ENCODE measurements at places on chromosomes 6 and 20.

- DNase-seq, result peak; percentile 22
Observed at GRCh38 chr6:17869010-17869752, 118.3 kb downstream of the KIF13A start.

- peak; percentile 37 for DNase-seq
Observed at GRCh38 chr6:116111552-116112528, 11.2 kb downstream of the NT5DC1 start.

GRCh38 chr6:30357678-30358540 lies 13.0 kb downstream of the RPP21 start:
- peak; percentile 59 for DNase-seq

- no peak for DNase-seq
Observed at GRCh38 chr6:143361536-143362191, 88.8 kb downstream of the ADAT2 start.

GRCh38 chr6:111260570-111261298 lies 173.4 kb downstream of the SLC16A10 start:
- peak; percentile 4 for DNase-seq

DNA sequence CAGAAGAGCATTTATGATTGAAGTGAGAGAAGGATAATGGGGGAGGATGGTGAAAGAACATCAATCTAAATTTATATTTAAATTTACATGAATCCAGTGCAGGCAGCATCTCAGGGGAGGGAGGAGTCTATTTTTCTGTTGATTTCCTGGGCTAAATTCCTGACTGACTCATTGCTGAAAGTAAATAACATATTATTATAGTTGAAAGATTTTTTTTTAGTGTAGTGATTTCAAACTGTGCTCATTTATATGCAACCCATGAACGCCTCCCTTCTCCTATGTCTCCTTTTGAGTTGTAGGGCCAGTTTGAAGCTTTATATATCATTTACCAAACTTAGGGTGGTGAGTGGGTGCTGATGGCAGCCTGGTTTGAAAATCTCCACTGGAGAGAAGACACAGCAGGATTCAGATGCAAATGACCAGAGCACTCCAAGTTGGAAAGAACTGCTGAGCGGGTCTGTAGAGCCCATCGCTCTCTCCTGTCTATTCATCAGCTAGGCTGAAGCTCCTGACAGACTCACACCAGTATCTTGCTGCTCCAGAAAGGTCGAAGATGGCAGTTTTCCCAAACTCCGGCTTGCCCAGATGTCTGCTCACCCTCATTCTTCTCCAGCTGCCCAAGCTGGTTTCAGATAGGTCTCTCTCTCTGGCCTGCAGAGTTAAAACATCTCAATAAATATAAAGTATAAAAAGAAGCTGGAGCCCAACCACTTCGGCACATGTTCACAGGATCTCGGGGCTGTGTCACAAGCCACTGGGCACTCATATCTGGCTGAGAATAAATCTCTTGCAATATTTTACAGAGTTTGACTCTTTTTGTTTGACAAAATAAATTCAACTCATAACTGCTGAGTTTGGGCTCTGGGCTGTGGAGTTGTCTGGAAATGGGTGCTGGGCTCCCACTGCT lies 18.3 kb downstream of the BTN2A1 start:
- no peak for DNase-seq

GRCh38 chr6:121596441-121596840 lies 161.0 kb downstream of the GJA1 start:
- no peak for DNase-seq

- DNase-seq, result peak; percentile 56
Observed at GRCh38 chr20:63495741-63496595, 2.9 kb downstream of the EEF1A2 start.

Measured in inflammatory macrophage treated with lipopolysaccharide for 4 hours (primary cell).